ENCODE measurements at places on chromosomes 2 and 18.

GRCh38 chr18:70382017-70382416 lies 93.2 kb downstream of the SOCS6 start:
- DNase-seq: no peak

GRCh38 chr2:176004934-176005333 lies 2.9 kb upstream of the LNPK start:
- no peak for DNase-seq

GRCh38 chr2:97868986-97869721 lies 126.6 kb downstream of the TMEM131 start:
- DNase-seq: no peak

GRCh38 chr18:2847317-2848246 lies 776 bp downstream of the EMILIN2 start:
- peak; percentile 86 for DNase-seq

DNA sequence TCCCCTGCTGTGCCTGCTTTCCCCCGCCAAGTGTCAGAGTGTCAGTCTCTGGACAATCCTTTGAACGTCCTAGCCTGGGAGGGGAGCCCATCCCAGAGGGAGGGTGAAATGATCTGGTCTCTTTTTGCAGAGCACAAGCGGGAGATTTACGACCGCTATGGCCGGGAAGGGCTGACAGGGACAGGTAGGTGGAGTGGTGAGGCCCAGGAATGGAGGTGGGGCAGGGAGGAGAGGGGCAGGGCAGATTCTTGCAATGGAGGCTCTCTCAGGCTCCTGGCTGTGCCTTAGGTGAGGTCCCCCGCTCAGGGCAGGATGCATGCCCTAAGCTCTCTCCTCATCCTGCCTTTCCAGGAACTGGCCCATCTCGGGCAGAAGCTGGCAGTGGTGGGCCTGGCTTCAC lies 2.4 kb downstream of the DNAJB2 start:
- peak; percentile 72 for DNase-seq

GRCh38 chr18:61643884-61644647 lies 248.7 kb downstream of the RNF152 start:
- no peak for DNase-seq

DNA sequence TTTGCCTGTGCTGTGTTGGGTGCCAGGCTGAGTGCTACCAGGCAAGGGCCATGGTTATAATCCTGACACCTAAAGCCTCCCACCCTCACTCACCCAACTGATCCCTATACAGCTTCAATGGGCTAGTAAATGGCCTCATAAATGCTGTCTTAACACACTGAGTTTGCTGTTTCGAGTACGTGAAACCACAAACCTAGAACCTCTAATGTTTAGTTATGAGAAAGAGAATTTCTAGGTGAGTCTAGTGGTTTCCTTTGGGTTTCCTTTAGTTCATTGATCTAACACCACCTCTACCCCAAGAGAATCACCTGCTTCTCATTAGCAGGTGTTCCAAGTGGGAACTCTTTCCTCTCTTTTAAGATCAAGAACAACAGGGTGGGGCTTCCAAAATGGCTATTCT lies 172.0 kb downstream of the MC4R start:
- no peak for DNase-seq

DNA sequence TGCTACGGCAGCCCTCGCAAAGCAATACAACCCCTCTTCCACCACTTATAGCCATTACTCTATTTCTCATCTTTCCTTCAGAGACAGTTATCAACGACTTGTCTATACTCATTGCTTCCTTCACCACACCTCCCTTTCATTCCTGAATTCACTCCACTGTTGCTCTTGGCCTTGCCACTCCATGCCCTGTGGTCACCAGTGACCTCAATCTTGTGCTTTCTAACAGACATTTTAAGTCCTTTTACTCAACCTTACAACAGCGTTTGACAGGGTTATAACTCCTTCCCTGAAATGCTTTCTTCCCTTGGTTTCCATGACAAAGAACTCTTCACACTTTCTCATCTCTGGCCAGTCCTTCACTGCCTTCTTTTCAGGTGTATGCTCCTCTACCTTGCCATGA lies 90.6 kb upstream of the CCDC141 start:
- DNase-seq: no peak

DNA sequence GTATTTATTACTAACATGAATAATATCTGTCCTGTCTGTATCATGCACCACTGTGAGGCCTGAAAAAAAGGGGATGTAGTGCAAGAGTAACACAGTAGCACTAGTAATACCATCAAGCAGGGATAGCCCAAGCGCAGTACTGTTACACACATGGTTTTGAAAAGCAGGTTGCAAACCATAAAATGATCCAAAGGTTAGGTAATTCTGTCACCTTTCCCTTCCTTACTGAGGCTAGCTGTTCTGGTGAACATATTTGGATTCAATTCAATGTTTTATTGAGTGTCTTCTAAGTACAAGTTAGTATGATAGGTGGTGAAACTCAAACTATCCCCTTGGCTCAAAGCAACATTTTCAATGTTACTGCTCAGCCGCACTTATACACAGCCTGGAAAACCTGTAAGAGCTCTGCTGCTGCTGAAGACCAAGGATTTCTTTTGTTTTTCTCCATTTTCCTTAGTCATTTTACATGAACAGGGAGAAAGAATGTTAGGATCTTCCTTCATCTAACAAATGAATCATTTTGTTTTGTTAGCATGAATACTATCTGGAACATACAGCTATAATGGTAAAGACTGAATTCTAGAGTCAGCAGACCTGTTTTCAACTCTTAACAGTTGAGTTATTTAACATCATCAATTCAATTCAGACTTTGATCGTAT lies 102.5 kb upstream of the ITPRID2 start:
- DNase-seq: no peak

GRCh38 chr2:71361631-71362030 lies 30.0 kb downstream of the ZNF638 start:
- DNase-seq: no peak

- no peak for DNase-seq
Observed at GRCh38 chr2:195470622-195471021, 186.4 kb upstream of the SLC39A10 start.

- no peak for DNase-seq
Observed at GRCh38 chr2:10906926-10907625, 4.7 kb upstream of the KCNF1 start.

DNA sequence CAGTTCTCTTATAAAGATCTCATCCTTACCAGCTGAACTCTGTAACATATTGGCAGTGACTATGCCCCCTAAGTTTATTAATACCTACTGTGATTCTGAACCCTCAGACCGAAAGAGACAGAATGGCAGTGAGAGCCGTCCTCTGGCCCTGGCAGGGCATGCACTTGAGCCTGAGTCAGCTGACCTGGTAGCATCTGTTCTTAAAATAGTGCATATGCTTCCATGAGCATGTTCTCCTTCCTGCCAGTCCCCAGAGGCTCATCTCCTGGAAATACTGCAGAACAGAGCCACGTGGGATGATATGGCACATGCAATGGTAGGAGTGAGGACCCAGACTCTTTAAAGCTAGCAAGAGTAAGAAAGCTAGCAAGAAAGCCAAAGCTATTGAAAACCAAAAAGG lies 59.0 kb downstream of the RASGRP3 start:
- no peak for DNase-seq

DNA sequence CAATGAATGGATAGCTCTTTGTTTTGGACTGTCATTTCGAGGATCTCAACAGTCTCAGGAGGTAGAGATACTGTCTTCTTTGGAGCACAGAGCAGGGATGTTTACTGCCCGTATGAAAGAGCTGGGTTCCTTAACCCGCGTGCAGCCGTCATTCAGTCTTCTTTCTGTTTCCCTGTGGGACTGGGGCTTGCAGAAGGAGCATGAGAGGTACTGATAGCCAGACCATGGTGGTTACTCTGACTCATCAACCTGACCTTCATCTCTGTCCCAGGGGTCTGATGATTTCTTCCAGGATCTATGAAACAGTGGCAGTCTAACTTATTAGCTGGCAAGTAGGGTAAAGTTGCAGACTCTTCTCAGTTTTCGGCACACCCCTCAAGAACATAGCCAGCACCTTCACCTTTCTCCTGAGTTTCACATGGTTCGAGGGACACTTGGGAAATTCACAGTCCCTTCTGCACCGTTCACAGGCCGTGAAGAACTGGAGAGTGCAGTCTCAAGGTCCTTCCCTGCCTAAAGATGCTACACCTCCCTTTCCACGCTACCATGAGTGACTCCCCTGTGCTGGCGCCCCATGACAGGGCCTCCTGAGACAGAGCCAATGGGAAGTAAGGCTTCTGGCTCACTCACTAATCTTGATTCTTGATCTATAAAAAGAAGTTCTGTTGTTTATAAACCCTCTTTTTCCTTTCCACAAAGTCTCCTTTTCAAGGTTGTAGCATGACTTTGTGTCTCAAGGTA lies 226.2 kb downstream of the MC4R start:
- no peak for DNase-seq

DNA sequence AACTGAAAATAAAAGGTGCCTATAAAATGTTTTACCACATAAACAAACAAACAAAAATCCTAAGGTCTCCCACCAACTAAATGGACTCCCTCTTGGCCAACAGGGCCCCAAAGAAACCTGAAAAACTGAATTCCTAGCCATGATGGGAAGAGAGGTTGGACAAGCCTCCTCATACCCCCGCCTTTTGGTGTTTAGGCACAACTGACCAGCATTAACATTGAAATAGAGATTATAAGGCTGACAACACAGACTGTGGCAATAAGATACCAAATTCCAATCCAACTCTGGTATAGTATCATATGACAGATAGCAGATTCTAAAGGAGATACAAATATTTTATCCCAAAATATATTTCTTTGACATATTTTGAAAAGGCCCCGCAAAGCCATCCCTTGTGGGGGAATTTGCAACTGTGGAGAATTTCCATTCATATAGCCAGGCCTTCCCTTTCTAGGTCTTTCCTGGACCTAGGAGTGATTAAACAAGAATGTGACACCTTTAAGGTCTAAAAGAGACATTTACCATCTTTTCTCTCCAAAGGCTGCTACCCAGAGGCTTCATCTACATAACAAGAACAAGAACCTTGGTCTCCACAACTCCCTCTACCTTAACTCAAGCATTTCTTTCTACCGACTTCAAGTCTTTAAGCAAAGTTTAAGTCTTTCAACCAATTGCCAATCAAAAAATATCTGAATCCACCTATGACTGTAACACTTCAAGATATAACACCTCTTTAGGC lies 80.0 kb downstream of the CHN1 start:
- DNase-seq: no peak

DNA sequence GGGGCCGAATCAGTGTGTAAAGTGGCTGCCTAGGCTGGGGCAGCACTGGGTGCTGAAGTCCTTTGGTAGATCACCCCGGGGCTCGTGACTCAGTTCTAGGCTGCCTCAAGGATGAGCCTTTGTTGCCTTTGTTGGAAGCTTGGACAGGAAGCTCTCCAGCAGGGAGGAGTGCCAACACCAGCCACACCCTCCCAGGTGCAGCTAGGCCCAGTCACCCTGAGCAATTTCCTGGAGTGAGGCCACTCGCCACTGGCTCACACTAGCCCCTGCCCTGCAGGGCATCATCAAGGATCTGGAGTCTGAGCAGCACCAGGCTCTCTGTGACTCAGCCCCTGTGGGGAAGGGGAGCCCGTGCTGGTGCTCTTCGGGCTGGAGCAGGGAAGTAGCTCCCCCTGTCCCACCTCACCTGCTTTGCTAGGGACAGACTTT lies 6.7 kb upstream of the SDC1 start:
- no peak for DNase-seq

GRCh38 chr2:10971888-10972260 lies 60.1 kb downstream of the KCNF1 start:
- peak; percentile 46 for DNase-seq

DNA sequence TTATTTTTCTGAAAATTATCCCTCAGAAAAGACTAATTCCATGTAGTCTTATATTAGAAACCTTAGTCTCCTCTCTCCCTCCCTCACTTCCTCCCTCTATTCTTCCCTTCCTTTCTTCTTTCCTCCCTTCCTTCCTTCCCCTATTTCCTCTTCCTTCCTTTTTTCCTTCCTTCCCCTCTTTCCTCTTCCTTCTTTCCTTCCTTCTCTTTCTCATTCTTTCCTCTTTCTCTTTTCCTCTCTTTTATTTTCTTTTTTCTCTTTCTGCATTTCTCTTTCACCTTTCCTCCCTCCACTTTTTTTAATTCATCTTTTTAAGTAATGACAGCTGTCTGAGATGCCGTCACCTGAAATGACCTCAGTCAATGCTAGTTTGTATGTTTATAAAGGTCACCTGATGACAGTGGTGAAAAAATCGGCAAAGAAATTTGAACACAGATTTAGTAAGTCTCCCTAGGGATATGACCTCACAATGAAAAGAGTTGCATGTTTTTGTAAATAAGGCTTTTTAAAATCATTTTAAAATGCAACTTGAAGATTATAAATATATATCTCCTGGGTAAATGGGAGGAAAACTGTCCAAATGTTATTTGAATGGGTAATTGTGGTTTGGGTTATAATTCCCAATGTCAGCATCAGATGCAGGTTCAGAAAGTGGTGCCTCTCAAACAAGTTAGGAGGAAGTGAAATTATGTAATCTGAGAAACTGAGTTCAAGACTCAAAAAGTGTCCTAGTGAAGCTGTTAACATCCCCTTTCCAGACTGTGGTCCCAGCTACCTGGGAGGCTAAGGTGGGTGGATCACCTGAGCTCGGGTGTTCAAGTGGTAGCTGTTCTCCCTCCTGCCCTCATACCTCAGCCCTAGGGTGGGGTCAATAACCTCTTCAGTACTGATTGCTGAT lies 90.3 kb upstream of the ST3GAL5 start:
- peak; percentile 14 for DNase-seq

- no peak for DNase-seq
Observed at GRCh38 chr2:100766806-100767205, 53.1 kb upstream of the NPAS2 start.

GRCh38 chr18:80183273-80184050 lies 63.9 kb downstream of the PARD6G start:
- no peak for DNase-seq

DNA sequence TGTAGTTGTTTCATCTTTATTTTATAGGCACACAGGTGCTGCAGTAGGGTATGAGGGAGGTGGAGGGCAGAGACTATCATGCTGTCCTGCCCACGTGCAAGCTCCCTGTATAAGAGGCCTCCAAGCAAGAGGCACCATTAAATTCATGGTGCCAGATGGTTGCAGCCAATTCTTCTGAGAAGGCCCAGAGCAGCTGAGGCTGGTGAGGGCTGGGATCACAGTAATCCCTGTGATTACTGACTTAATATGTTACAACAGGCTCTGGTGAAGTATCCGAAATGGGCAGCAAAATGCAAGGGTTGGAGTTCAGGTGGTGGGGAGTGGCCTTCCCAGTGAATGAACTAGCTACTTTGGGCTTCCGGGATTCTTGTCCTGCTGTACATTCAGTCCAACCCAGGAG lies 191.9 kb upstream of the SMAD2 start:
- peak; percentile 10 for DNase-seq

All from spleen (tissue), 13 donors.